ENCODE measurements at places on chromosomes 1 and 21. TPM values are rescaled to one million over a fixed set of nuclear protein-coding genes. Genes with fewer than 3 reads are reported as not detected.

DNA sequence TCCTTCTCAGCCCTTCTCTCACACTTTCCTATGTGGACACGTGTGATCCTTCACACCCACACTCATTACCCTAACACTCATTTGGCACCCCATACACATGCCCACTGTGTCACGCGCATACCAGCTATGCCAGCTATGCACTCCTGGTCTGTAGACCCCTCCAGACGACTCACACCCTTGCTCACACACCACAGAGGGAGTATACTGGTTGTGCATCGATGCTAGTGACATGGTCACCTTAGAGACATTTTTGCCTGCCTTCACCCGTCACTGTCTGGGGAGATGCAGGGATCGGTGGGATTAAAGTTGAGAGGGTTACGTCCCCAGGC lies 8.3 kb upstream of the PPM1J start:
- no peak for DNase-seq

GRCh38 chr1:177629526-177629925 lies 340.3 kb downstream of the SEC16B start:
- no peak for DNase-seq

DNA sequence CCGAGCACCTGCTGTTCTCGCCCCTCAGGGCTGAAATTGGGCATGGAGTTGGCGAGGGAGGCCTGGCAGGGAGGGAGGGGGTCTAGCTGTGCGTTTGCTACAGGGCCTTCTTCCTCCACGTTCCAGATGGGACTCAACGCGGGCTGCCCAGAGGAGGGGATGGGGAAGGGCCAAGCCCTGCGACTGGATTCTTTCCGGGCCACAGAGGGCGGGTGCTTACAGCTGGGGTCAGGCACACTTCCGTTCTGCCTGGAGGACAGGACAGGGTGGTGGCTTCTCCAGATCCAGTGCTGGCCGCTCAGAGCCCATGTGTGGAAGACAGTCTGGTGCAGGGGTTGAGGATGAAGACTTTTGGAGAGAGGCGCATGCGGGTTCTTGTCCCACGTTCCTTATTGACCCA lies 90.0 kb downstream of the EDEM3 start:
- DNase-seq = no peak

GRCh38 chr1:205128050-205128449 lies 6.3 kb upstream of the RBBP5 start:
- no peak for DNase-seq

- peak; percentile 51 for DNase-seq
Observed at GRCh38 chr21:36542312-36543101, 62.6 kb upstream of the CLDN14 start.

DNA sequence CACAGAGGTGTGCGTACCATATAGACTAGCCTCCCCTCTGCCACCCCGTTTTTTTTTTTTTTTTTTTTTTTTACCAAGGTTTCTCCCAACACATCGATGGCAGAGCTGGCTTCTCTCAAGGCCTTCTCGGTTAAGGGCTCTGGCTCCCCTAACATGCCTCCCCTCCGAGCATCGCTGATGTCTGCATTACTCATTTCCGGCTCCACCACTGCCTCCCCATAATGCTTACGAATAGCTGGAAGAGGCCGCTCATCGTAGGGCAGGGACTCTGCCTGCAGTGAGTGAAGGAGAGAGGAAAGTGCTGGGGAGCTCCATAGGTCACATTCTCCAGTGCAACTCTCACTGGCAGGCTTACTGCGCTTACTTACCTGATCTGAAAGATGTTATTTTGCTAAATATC lies 20.6 kb downstream of the CEP104 start:
- no peak for DNase-seq

GRCh38 chr1:17419626-17420328 lies 19.7 kb downstream of the RCC2 start:
- DNase-seq = peak; percentile 75

- DNase-seq = peak; percentile 78
Observed at GRCh38 chr1:110630839-110631663, 24.9 kb upstream of the KCNA2 start.

GRCh38 chr1:214259353-214259977 lies 21.5 kb upstream of the SMYD2 start:
- DNase-seq = no peak

DNA sequence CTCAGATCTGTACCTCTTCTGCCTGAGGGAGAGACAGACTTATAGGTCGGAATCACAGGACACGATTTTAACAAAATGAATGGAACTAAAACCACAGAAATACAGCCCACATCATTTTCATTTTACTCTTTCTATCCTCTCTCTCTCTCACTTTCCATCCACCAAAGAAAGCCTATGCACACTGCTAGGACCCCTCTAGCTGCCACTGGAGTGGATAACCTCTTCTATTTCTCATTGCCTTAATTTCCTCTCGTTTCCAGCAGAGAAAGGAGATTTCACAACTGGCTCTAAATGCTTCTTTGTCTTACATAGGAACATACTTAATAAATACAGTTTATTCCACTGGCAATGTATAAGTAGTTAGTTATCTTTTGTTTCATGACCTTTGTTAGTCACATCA lies 867.8 kb upstream of the ADGRL4 start:
- DNase-seq = no peak

DNA sequence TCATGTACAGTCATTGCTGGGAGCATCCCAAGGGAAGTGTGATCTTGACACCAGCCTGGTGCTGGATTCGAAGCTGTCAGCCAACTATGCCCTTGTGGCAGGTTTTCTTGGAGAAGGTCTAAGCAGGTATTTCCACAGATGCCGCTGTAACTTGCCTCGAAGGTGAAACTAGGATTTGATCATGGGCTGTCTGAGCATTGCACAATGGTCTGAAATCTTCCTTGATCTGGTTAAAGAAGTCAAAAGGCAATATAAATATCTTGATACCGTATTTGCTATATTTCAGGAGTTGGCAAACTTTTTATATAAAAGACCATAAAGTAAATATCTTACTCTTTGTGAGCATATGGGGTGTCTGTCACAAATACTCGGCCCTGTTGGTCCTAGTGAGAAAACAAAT lies 206.8 kb downstream of the LYPLAL1 start:
- no peak for DNase-seq

DNA sequence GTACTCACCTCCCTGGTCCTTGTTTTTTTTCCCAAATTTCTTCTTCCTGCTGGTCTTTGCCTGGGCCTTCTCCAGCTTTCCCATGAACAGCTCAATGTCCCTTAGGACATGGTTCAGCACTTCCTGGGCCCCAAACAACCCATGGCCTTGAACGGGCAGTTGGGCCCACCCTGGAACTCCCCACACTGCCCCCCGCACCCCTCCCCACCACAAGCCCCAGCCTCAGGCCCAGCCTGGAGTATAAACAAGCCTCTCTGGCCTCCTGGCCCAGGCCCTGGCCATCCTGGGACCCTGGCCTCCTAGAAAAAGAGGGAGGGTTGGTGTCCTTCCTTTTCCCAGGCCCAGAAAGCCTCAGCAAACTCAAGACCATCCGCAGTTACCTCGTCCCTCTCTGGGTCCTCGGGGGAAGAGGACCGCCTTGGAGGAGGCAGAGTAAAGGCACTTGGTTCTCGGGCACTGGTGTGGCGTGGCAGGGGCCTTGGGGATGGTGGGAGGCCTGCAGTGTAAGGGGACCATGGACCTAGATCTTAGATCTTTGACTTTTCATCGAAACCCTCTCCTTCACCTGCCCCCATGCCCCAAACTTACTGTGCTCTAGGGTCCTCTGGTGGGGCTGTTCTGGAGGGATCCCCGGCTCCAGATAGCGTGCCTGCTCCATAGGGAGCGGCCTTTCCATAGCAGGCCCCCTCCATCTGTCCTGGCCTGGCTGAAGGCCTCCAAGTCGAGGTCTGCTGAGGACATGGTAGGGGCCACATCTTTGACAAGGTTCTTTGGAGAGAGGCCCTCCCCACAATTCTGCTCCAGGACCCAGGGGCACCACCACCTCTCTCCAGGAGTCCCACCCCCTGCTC lies 5.6 kb downstream of the EPS8L3 start:
- no peak for DNase-seq

DNA sequence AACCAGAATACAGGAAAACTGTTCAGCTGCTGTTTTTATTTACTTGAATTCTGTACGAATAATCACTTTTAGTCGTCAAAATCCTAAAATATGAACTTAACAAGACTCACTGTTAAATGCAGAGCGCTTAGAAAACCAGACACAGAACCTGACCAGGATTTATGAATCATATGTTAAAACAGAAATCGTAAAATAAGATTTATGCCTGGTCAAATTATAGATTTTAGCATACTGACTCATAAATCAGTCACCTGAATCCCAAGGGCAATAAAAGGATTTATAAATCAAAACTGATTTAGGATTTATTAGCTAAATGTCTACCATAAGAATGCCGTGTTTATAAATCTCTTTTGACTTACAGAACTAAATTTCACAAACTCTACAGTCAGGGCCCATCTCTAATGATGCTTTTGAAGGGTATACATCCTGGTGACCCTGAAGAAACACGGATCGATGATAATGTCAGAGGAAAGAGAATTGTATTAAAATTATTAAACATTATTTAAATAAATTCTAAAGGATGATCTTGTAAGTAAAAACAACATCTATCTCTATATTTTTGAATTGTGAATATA lies 28.8 kb downstream of the CYYR1 start:
- DNase-seq = no peak

GRCh38 chr1:33721301-33721815 lies 142.5 kb upstream of the HMGB4 start:
- DNase-seq = no peak

GRCh38 chr1:169202791-169203665 lies 96.5 kb downstream of the ATP1B1 start:
- DNase-seq = no peak

- DNase-seq = peak; percentile 89
Observed at GRCh38 chr1:233045588-233045987, 95.2 kb downstream of the NTPCR start.

- DNase-seq = no peak
Observed at GRCh38 chr1:165169028-165169427, 187.5 kb downstream of the LMX1A start.

- no peak for DNase-seq
Observed at GRCh38 chr1:18320051-18320450, 160.7 kb upstream of the KLHDC7A start.

DNA sequence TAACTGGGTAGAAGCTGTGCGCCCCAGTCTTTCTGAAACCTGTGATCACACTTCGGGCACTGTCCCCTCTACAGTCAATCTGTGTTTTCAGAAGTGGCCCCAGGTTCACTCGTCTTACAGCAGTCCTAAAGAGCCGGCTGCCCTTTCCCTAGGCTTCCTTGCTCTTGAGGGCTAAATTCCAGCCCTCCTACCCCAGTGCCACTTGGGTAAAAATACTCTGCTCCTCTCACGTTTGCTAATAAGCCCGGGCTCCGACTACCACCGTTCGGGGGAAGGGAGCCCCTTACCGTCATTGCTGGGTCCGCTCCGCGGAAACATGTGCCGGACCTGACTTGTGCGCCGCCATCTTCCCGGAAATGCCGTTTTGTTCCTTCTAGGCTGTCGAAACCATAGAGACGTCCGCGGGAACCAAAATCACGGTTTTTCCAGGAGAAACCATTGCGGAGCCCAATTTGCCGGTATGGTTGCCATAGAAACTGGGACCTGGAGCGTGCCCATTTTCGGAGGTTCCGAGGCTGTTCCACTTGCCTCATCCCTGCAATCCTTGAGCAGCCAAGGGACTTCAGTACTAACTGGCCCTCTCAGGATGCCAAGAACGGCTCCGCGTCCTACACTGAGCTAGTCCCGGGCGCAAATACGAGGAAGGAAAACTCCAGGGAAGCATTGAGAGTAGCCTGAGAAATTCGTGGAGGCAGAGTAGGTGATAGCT lies at the start of gene GPATCH4:
GPATCH4 (minus strand) TSS at position 358 of the 709 bp plus-strand sequence.
- DNase-seq = peak; percentile 92

- peak; percentile 67 for DNase-seq
Observed at GRCh38 chr1:75615613-75616435, 4.9 kb upstream of the SLC44A5 start.

- peak; percentile 7 for DNase-seq
Observed at GRCh38 chr21:30146558-30147282, 19.9 kb downstream of the CLDN17 start.

- DNase-seq = peak; percentile 92
Observed at GRCh38 chr1:17236779-17237560, 11.9 kb upstream of the PADI3 start.

DNA sequence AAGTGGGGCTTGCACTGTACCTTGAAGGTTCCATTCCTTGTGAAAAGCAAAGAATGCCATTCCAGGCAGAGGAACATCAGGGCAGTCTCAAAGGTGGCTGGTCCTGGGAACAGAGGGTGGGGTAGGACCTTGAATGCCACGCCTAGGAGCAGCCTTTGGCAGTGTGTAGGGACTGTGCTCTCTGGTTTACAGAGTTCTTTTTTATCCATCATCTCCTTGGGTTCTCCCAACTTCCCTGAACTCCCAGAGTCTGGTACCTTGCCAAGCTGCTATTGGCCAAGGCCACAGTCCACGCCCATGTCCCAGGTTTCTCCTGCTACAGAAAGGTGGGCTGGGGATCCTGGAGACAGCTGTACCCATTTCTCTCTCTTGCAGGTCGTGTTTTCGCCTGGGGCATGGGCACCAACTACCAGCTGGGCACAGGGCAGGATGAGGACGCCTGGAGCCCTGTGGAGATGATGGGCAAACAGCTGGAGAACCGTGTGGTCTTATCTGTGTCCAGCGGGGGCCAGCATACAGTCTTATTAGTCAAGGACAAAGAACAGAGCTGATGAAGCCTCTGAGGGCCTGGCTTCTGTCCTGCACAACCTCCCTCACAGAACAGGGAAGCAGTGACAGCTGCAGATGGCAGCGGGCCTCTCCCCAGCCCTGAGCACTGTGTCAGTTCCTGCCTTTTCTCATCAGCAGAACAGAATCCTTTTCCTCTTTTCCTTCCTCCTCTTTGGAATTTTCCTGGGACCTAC lies 15.3 kb upstream of the TRNAU1AP start:
- DNase-seq = peak; percentile 44

DNA sequence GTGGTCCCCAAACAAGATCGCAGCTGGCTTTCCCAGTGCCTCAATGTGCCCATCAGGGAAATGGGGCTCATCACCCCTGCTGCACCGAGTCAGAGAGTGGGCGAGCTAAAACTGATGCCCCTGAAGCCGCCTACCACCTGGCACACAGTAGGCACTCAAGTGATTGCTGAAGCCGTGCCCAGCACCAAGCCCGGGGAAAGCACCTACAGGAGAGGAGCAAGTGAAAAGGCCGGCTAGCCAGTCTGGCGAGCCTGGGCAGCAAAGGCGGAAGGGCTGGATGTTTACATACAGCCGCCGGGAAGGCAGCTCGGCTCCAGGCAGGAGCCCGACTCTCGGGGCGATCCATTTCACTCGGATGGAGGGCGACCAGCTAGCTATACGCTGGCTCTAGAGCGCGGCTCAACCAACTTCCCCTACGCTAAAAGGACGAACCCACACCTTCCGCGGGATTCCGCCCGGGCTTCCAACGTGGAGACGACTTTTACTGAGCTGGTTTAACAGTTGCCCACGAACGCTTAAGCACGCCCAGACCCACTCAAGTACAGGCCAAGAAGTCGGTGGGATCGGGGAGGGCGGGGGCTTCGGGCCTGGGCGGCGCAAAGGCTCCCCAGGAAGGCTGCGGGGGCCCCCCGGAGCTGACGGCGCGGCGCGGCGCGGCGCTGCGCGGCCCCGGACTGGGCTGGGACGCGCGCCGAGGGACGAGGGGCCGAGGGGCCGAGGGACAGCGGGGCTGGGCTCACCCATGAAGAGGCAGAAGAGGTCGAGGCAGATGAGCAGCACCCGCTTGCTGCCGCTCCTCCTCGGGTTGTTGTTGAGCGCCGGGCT lies 1.0 kb downstream of the PLPP3 start:
- peak; percentile 73 for DNase-seq

Gene CELA3A
- total RNA-seq = not detected

Gene TMEM125
- total RNA-seq = 0.92 TPM

Gene RRP15
- 11.0 TPM for total RNA-seq

Gene EPHA2
- total RNA-seq = 62.2 TPM

Gene NBPF10
- total RNA-seq = 2.9 TPM

Gene CSF3R
- total RNA-seq = 13.3 TPM

Gene LRRN2
- total RNA-seq = 1.5 TPM

Gene HCRTR1
- total RNA-seq = not detected

Gene TP73
- total RNA-seq = 6.1 TPM

Gene RNASEL
- total RNA-seq = 7.4 TPM
